Activated CD8-positive, alpha-beta memory T cell treated with anti-CD3 and anti-CD28 coated beads for 36 hours (primary cell): ENCODE measurements at places on chromosomes 4 and X. TPM values are rescaled to one million over a fixed set of nuclear protein-coding genes. Genes with fewer than 3 reads are reported as not detected.

Gene RP2
- 5.7 TPM for total RNA-seq

Gene FREM3
- total RNA-seq, result not detected

Gene PACRGL
- 18.4 TPM for total RNA-seq

Gene GPRASP2
- 0.57 TPM for total RNA-seq

Gene CITED1
- 0.46 TPM for total RNA-seq

Gene SHROOM3
- not detected for total RNA-seq

Gene SLIT2
- total RNA-seq, result not detected

Gene UFSP2
- total RNA-seq, result 20.0 TPM
